ENCODE measurements at places on chromosomes 6 and 20.

- peak; percentile 90 for DNase-seq
Observed at GRCh38 chr6:12483712-12484111, 193.6 kb downstream of the EDN1 start.

DNA sequence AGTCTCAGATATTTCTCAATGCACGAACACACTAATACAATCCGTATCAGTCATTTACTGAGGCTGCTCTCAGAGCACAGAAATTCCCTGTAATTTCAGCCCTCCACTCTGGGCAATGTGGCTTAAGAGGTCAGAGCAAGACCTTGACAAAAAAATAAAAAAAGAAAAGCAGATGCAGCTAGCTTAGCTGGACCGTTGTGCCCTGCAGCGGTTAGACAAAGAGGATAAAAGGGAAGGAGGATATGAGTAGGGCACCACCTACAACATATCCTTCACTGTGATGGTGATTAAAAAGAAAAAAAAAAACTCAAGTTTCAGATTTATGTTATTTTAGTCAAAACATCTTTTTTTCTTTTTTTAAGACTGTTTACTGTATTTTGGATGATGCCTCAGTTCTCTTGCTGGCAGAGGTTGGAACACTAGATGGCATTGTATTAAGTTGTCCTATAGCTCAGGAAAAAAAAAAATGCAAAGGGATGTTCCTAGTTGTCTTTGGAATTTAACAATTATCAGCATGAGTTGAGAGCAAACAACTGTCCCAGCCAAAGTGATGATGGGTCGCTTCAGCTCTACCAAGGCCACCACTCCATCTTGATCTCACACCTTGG lies 59.9 kb downstream of the ANKEF1 start:
- peak; percentile 37 for DNase-seq

DNA sequence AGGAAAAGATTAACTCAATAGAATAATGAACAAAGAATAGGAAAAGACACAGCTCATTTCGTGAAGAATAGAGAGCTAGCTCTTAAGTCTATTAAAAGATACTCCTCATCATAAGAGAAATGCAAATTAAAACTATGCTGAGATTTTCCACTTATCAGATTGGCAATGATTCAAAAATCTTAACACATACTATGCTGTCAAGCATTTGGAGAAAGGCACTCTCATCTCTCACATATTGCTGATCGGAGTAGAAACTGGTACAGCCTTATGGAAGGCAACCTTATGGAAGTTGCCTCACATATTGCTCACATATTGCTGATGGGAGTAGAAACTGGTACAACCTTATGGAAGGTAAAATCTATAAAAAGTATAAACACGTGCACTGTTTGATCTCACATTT lies 21.4 kb upstream of the PLAGL1 start:
- no peak for DNase-seq

- DNase-seq: no peak
Observed at GRCh38 chr6:3392930-3393835, 63.7 kb downstream of the SLC22A23 start.

DNA sequence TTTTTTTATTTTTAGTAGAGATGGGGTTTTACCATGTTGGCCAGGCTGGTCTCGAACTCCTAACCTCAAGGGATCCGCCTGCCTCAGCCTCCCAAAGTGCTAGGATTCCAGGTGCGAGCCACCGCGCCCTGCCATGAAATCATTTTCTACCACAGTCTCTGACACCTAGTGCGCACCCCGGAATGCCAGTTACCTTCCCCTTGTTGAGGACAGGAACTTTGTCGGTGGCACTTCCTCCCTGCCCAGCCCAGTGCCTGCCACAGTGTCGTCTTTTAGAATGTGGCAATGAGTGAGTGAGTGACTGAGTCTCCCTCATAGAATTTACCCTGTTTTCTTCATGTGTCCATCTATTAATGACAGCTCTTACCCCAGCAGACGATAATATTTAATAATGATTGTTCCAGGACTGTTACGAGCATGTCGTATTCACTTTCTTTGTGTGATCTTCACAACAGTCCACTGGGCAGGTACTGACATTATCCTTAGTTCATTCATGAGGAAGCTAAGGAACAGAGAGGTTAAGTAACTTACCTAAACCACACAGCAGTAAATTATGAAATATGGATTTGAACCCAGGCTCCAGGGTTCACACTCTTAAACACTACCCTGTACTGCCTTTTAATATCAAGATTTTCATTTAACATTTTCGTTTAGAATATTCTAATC lies 1.8 kb downstream of the OSBPL2 start:
- no peak for DNase-seq

- DNase-seq: peak; percentile 66
Observed at GRCh38 chr20:34538671-34539123, 19.8 kb upstream of the MAP1LC3A start.

DNA sequence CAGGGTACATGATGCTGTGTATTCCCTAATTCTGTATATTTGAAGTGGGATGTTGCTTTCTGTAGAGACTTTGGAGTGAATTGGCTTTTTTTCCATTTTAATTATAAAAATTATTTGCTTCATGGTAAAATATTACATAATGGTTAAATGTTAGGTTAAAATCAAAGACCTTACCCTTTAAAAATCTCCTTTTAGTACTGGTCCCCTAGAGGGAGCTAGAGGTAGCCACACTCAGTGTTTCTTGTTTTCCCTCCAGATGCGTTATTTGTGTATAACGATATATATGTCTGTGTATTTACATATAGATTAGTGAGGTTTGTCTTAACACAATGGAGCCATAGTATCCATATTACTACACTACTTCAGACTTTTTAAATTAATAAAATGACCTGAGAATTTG lies 146.7 kb downstream of the PLCB4 start:
- no peak for DNase-seq

DNA sequence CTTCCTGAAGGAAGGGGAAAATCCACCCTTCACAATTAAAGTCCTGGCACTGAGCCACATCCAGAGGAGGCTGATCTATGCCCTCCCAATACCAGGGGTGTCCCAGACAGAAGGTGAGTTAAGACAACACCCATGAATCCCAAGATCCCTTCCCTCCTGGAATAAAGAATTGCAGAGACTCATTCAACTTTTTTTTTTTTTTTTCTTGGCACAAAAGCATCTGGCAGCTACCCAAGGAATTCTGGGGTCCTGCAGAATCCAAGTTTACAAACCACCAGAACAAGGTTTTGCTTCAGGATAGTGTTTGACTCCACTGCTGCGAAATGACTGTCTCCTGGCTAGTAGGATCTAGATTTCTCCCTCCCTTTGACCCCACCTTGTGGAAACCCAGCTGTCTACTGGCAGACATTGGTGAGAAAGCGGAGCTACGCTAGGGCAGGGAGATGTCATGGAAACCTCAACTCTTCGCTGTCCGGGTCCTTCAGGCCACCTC lies 37.4 kb downstream of the JAG1 start:
- peak; percentile 64 for DNase-seq

DNA sequence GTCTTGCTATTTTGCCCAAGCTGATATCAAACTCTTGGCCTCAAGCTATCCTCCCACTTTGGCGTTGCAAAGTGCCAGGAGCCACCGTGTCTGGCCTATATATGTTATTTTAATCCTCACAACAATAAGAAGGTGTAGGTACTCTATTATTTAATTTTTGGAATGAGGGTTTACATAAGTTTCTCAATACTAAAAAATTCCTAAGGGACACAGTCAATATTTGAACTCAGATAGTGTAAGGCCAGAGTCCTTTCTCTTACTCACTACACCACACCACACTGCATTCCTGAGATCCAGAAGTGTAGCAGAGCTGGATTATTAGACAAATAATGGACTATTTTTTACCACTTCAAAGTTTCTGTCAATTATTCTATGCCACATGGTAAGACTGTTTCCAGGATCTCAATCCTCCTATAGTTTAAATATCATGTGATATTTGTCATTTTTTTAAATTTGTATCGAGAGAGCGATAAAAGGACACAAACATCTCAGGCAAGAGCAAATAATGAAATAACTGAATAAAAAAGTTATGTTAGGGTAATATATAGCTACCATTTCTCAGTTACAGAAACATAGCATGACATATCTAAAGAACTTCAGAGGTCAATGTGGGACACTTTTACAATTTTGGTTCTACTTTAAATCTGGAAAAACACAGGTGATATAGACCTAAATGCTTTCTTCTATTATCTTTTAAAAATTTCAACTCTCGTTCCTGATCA lies 162.2 kb upstream of the THEMIS start:
- no peak for DNase-seq

DNA sequence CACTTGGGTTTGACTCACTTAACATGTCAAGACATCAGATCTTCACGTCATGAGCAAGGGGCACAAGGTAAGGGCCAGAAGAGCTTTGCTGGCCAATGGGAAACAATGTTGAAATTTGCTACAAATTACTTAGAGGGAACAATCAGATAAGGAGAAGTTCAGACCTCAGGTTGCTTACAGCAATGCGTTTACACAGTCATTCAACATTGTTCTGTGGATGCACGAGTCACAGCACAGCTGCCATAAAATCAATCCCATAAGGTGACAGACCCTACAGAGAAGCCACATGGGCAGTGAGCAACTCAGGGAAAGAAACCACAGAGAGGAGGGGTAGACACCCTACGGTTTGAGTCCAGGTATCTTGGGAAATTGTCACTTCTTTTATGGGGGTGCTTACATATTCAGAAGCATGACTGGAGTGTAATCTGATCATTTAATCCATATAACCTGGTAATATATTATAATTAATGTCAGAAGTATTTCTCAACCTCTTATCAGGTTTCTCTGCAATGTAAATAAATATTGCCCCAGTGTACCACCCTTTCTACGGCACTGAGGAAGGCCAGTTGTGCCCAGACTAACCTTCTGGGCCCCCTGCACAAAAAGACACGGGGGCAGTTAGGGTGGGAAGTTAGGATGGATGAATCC lies 2.3 kb upstream of the SLC22A2 start:
- peak; percentile 4 for DNase-seq

GRCh38 chr20:59455402-59456341 lies 148.7 kb upstream of the PHACTR3 start:
- peak; percentile 4 for DNase-seq

DNA sequence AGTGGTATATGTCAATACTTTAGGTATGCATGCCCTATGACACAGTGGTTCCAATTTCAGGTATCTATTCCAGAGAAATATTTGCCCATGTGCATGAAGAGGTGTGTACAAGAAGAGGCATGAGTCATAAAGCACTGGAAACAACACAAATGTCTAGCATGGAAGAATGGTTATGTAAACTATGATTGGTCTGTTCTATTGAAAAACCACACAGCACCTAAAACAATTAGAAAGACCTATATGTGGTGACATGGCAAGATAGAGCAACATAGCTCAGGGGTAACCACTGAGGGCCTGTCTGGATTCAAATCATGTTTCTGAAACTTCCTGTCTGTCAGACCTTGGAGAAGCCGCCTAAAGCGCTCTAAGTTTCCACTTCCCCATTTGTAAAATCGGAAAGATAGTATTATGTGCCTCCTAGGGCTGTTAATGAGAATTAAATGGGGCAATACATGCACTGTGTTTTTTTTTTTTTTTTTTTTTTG lies 76.0 kb upstream of the SHLD1 start:
- peak; percentile 34 for DNase-seq

GRCh38 chr6:79152269-79152737 lies 74.2 kb upstream of the PHIP start:
- no peak for DNase-seq

- DNase-seq: peak; percentile 8
Observed at GRCh38 chr20:10846766-10847165, 173.0 kb upstream of the JAG1 start.

- DNase-seq: peak; percentile 75
Observed at GRCh38 chr6:161272635-161273273, 1.1 kb downstream of the AGPAT4 start.

DNA sequence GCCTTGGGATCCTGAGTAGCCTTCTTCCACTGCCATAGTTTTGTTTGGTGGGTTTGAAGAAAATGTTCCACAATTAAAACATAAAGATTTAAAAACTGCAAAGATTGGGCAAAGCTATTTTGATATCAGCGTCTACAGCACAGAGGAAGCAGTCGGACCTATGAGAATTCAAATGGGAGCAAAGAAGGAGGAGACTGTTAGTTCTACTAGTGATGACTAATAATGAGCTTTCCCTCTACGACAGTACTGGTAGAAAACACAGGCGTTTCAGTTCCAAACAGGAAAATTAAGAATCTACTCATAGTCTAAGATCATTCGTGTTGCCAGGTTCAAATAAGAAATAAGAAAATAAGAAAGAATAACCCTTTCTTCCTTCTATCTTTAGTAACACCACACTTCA lies 121.2 kb downstream of the INSM1 start:
- peak; percentile 45 for DNase-seq

GRCh38 chr20:55538261-55538908 lies 466.9 kb downstream of the CBLN4 start:
- no peak for DNase-seq

DNA sequence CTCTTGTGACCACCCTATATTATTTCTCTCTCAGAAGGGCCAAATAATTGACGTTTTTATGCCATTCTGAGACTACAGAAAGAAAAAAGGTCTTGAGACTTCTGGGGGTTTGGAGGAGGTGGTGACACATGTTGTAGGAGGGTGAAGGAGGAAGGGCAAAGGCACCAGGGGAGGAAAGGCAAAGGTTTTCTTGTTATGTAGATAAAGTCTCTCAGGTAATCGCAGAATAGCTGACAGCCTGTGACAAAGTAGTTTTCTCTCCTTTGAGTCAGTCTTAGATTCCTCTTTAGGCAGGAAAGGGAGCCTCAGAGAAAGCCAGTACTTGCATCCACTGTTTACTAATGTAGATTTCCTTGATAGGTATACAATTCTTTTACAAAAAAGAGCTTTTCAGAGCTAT lies 23.6 kb downstream of the OR2B2 start:
- no peak for DNase-seq

GRCh38 chr20:36591281-36591680 lies 14.3 kb upstream of the RAB5IF start:
- no peak for DNase-seq

- DNase-seq: no peak
Observed at GRCh38 chr6:158512809-158513208, 47.1 kb upstream of the TMEM181 start.

- peak; percentile 11 for DNase-seq
Observed at GRCh38 chr6:140475086-140475485, 1100.6 kb upstream of the CITED2 start.

- DNase-seq: peak; percentile 33
Observed at GRCh38 chr6:155374681-155375080, 60.4 kb upstream of the TFB1M start.

GRCh38 chr6:170108456-170108855 lies 182.4 kb downstream of the DLL1 start:
- DNase-seq: no peak

DNA sequence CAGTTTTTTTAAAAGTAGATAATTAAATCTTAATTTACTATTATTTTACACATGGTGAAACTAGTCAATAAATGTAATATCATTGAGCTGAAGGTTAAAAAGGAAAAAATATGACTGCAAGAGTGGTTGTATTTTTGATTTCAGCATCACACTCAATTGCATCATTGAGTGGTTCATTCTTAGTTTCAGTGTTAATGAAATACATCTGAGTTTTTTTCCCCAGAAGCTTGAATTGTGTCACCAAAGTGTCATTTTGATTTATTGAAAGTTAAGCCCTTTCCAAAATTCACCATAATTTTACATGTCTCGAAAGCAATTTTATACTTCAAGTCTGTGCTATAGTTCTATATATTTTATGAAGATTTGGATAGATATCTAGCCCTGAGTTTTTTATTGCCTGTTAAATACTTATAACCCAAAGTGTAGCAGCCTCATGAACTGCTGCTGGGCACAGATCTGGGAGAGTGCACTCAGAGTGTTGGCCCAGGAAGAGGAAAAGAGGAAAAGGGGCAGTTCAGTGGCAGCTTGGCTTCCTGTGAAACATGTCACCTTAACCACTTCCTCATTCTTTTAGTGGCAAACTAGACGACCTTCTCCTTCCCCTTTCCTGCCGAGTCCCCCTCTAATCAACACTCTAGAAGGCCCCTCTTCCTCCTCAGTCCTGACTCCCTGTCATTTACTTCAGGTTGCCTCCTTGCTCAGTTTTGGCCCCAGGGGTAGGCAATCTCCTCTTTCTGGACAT lies 140.7 kb downstream of the ESR1 start:
- DNase-seq: peak; percentile 9
